Smooth muscle cell of the brain vasculature (primary cell): ENCODE measurements at places on chromosomes 12 and 14.

DNA sequence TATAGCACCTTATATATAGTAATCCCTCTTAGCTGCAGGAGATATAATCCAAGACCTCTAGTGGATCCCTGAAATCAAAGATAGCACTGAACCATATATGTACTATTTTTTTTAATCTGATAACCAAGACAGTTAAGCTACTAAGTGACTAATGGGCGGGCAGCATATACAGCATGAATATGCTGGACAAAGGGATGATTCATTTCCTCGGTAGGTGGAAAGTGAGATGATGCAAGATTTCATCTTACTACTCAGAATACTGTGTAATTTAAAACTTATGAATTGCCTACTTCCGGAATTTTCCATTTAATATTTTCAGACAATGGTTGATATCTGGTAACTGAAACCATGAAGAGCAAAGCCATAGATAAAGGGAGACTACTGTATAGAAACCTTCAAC, 36.2 kb downstream of the PRMT8 start:
- DNase-seq: no peak

GRCh38 chr12:132614861-132615578, 3.6 kb upstream of the P2RX2 start:
- no peak for DNase-seq

- DNase-seq: no peak
Measured at GRCh38 chr14:87233806-87234384, 759.1 kb downstream of the GALC start.

- DNase-seq: no peak
Measured at GRCh38 chr12:65325183-65325582, 46.7 kb downstream of the MSRB3 start.

GRCh38 chr14:33946679-33947476, 4.0 kb downstream of the EGLN3 start:
- no peak for DNase-seq

- DNase-seq: no peak
Measured at GRCh38 chr12:111304642-111305071, 64.2 kb downstream of the PHETA1 start.
